Stimulated activated CD4-positive, alpha-beta T cell treated with anti-CD3 and anti-CD28 coated beads, Interleukin-4, amount 100 ng/mL, for 48 hours (primary cell): ENCODE measurements at places on chromosomes 4 and X.

DNA sequence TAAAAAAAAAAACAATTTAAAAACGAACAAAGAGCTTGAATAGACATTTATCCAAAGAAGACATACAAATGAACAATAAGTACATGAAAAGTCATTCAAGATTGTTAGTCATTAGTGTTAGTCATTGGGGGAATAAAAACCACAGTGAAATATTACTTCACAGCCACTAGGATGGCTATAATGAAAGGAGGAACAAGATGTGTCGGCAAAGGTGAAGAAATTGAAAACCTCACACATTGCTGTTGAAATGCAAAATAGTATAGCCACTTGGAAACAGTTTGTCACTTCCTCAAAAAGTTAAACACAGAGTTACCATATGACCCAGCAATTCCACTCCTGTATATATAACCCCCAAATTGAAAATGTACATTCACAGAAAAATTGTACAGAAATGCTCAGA lies 45.2 kb upstream of the SLC39A8 start:
- DNase-seq = no peak

DNA sequence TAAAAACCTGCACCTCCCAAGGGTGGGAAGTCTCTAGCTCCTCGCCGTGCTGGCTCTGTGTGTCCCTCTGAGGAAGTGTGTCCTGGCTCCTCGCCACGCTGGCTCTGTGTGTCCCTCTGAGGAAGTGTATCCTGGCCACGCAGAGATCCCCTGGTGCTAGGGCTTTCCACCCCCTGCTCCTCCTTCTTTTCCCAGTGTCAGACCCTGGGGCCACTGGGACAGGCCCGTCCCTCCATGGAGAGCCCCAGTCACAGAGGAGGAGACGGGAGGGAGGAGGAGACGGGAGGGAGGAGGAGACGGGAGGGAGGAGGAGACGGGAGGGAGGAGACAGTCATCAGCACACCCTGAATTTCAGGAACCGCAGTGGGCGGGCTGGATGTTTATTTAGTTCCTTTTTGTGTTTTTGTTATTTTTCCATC lies 53.8 kb upstream of the HGFAC start:
- DNase-seq = no peak

DNA sequence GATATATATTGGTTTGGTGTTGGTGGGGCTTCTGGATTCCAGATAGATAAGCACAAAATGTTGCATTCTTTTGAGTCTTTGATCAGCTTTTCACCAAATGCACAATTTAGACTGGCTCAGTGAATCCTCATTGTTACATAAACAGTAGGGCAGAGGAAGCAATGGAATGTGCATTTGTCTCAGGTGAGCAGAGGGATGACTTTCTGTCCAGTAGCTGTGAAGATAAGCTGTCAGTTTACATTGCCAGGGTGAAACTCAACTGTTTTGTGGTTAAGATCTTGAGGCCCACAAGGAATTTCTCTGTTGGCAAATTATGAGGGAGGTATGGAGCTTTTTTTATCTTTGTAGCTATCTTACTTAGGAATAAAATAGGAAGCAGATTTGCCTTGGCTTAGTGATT lies 168.0 kb downstream of the GALNTL6 start:
- no peak for DNase-seq

GRCh38 chr4:23788460-23788859 lies 101.4 kb downstream of the PPARGC1A start:
- DNase-seq = no peak

- no peak for DNase-seq
These were observed 9.7 kb downstream of the SMIM20 start for GRCh38 chr4:25923745-25924144.
